Right lung (tissue), 10 donors: ENCODE measurements at places on chromosomes 7 and 10. TPM values are rescaled to one million over a fixed set of nuclear protein-coding genes. Genes with fewer than 3 reads are reported as not detected.

DNA sequence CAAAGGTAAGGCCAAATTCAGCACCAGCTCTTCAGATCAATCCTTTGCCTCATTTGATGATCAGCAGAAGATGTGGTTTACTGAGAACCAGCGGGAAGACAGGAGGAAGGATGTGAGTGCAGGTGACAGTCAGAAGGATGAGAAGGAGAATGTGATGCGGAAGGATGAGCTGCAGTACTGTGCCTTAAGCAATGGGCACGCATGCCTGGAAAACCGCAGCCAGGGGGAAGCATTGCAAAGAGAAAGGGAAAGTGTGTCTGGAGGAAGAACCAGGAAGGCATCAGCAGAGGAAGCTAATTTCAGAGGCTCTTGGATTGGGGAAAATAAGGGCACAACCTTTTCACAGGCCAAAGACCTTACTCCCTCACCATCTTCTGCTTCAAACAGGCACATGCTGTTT, 25.7 kb downstream of the C10orf71 start:
- no peak for DNase-seq

GRCh38 chr7:27944643-27945042, 204.7 kb downstream of the TAX1BP1 start:
- no peak for DNase-seq

The KNDC1 gene
- polyA plus RNA-seq, result 4.3 TPM

GRCh38 chr7:20542594-20542993, 72.9 kb upstream of the ABCB5 start:
- peak; percentile 26 for DNase-seq

The ADRA2A gene
- polyA plus RNA-seq, result 0.29 TPM

DNA sequence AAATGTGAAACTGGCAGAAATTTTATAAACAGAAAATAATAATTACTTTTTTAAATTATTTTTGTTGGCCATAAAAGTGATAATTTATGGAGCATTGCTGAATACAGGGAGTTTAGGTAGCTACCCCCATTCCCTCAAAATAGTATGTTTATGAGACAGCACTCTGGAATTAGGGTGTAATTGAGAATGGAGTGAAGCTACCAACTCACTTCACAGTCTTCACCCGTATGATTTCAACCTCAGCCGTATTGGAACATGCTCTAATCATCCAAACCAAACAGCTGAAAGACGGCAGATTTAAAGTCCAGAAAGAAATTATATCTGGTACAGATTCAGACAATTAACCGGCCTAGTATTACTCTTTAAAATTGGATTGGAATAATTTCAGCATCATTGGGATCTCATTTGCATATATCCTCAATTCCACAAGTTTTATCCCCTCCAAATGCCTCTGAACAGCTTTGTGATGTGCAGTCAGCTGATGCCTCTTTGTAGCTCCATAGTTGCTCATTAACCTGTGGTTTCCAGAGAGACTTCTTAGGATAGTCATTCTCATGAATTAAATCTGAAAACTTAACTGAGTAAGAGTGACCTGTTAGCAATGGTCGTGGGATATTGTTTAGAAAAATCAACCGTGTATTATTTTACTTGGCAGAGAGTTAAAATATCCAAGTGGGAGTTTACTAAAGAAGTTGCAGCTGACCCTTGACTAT, 59.1 kb upstream of the GJD4 start:
- DNase-seq, result no peak

GRCh38 chr10:33031815-33032653, 74.0 kb upstream of the ITGB1 start:
- no peak for DNase-seq

GRCh38 chr10:110398419-110399105, 93.8 kb upstream of the SMNDC1 start:
- DNase-seq, result no peak

DNA sequence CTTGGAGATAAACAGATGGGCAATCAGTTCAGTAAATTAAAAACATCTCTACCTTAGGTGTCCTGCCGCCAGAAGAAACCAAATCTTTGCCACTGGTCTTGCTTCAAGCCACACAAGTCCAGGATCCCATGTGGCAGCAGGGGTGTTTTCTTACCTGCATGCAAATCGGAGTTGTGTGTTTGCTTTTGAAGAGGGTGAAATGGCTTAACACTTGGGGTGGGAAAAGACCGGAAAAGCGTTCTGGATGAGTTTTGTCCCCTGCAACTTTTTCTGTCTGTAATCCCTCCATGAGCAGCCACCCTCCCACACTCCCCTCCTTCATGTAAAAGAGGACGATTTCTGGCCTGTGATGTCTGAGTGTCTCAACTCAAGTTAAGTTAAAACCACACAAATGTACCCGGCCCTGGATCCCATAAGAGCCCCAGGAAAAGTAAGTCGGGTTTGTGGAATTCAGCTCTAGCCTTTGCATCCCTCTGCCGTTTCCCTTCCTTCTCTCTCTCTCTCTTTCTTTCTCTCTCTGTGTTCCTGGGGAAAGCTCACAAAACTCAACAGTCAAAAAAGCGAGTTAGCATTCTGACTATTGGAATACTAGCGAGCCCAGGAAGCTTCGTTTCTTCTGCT, 178.5 kb downstream of the TCF7L2 start:
- no peak for DNase-seq

The C7orf33 gene
- not detected for polyA plus RNA-seq

- DNase-seq, result no peak
These were observed 64.9 kb upstream of the ADCY1 start for GRCh38 chr7:45509222-45509621.

- no peak for DNase-seq
These were observed 72.6 kb downstream of the SHH start for GRCh38 chr7:155739538-155740143.

DNA sequence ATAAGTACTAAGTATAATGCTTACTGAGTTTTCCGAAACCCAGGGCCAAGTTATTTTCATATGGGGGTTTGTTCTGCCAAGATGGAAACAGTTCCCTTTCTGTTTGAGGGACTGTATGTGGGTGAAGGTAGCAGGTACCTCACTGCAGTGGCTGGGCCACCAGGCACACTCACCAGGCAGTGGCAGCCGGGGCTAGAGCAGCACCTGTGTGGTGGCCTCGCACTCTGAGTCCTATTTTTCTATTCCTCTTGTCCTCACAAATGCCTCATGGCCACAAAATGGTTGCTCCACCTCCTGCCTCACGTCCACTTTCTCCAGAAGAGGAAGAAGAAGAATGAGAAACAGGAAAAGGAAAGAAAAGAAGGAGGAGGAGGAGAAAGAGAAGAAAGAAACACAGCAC, 167.3 kb upstream of the SHH start:
- no peak for DNase-seq

The LRRC61 gene
- 18.5 TPM for polyA plus RNA-seq

DNA sequence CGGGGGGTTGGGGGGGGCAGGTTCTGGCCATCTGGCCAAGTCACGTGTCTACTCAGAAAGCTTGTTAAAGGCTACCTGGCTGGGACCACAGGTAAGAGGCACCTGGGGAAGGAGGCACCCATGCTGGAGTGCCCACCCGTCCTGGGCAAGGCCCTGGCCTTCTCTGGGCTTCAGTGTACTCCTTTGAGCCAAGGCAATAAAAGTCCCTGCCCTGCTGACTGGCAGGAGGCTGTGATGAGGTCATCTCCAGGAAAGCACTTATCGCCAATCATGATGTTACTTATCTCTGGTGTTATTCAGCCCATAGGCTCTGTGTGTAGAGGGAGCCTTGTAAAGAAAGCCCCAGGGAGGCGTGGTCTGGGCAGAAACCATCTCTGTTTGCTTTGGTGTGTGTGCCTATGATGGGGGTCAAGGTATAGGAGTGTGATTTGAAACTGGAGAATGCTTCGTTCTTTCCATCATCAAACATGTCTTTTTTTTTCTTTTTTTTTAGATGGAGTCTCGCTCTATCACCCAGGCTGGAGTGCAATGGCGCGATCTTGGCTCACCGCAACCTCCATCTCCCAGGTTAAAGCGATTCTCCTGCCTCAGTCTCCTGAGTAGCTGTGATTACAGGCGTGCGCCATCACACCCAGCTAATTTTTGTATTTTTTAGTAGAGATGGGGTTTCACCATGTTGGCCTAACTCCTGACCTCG, 2.5 kb upstream of the CLDN4 start:
- no peak for DNase-seq

DNA sequence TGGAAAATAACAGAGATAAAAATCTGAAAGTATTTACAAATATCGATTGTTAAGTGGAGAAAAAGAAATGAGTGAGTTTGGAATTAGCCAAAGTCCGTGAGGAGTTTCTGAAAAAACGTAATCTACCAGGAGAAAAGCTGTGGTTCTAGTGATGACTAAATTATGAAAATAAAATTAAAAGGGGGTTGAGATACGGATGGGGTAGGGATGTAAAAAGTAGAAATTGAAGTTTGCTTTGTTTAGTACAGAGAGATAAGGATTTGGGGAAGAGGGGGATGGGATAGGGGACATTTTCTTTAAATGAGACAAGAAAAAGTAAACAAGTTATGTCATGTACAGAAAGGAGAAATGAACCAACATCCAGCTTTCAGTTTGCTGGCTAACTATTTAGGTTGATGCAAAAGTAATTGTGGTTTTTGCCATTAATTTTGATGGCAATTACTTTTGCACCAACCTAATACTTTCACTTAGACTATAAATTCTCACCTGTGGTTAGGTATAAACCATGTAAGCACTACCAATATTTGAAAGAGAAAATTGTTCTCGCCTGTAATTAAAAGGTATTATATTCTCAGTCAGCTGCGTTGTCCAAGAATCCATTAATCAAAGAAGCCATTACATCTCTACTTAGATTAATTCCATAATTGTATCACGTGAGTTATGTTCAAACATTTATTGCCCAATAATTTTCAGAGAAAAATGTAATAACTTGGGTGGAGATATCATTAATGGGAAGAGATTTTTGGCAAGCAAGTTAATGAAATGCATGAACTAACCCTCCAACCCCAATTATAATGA, 143.0 kb upstream of the NRP1 start:
- no peak for DNase-seq

The PAX4 gene
- not detected for polyA plus RNA-seq

DNA sequence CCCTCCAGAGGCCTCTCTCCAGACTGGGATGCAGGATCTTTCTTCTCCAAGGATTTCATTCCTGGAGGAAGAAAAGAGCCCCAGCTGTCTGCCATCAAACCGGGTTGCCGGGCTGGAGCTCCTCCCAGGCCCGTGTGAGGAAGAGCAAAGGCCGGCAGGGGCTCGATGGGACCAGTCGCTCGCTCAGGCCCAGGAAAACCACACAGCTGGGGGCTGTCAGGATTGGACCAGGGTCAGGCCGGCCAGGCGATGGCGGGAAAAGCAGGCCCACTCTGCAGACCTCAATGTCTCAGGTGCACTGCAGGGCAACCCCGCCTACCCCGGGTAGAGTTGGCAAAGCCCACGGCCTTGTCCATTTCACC, 98.1 kb upstream of the DNAAF5 start:
- no peak for DNase-seq

DNA sequence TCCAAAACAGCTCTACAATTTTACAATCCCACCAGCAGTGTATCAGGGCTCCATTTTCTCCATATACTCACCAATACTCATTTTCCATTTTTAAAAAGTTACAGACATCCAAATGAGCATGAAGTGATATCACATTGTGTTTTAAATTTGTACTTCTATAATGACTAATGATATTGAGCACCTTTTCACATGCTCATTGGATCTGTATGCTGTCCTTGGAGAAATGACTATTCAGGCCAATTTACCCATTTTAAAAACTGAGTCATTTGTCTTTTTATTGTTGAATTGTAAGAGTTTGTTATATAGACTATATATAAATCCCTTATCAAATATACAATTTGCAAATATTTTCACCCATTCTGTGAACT, 162.0 kb downstream of the MAGI2 start:
- no peak for DNase-seq

The PRSS1 gene
- not detected for polyA plus RNA-seq

DNA sequence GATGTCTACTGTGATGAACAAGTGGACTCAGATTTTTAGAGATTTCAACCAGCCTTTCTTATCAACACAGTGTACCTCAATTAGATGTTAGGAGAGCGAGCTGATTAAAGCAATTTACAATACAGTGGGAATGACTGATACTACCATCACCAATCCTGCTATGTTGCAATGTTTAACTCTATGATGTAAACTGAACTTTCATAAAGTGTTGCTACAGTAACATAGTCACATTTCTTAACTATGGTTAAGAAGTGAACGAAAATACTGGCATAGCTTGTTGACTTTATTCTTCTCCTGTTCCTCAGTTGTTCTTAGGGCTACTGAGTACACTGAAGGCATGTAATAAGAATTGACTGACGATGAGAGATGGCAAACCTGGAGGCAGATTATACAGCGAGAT, 139.8 kb downstream of the MYOF start:
- no peak for DNase-seq

GRCh38 chr10:63773106-63773505, 251.9 kb downstream of the REEP3 start:
- no peak for DNase-seq

GRCh38 chr10:129467359-129468064, 471 bp downstream of the MGMT start:
- peak; percentile 35 for DNase-seq

The DNAAF5 gene
- 27.9 TPM for polyA plus RNA-seq

The KEL gene
- 4.3 TPM for polyA plus RNA-seq

The AASS gene
- 79.9 TPM for polyA plus RNA-seq

DNA sequence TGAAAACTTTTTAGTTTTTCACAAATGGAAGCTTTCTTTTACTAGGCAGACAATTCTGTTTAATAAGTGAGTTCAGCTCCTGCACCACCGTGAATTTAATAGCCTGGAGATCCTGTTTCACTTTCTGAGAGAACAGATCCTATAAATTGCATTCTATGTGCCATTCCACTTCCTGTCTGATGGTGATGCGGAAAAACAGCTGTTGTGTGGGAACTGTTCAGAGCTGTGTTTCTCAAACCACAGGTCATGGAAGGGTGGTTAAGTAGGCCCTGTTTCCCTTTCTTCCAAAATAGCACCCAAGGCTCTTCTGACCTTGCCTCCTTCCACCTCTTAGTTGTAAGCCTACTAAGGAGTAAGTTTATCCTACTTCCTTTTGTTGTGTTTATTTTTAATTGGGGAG, 97.2 kb upstream of the DKK1 start:
- peak; percentile 45 for DNase-seq

- DNase-seq, result no peak
These were observed 140.2 kb downstream of the AUTS2 start for GRCh38 chr7:69738396-69738951.

- DNase-seq, result no peak
These were observed 58.3 kb downstream of the VCL start for GRCh38 chr10:74056050-74056818.

The UNCX gene
- polyA plus RNA-seq, result not detected
